ENCODE measurements at places on chromosomes 4 and X.
A peak's percentile ranks its signal among the peaks of the same experiment; 100 is the strongest.

DNA sequence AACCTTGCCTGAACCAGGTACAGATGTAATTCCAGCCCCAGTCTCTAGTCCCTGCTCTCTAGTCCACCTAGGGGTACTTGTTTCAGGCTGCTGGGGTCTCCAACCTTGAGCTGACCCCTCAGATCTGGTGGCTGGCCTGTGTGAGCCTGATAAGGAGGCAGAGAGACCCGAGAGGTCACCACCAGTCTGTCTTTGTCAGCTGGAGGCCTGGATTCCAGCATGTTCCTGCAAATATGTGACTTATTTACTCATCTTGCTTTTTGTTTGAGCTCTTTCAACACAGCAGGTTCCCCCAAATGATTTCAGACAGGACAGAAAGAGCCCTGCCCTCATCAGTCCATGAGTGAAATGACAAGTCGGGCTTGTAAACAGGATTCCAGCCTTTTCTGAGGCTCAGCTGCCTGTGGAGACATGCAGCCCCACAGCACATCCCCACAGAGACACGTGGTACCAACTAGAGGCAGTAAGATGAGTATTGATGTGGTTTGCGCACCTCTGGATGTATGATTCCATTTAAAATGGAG, 37.5 kb upstream of the STK26 start:
- DNase-seq: peak; percentile 41

- no peak for DNase-seq
Measured at GRCh38 chrX:38221391-38221929, 789 bp upstream of the SRPX start.

DNA sequence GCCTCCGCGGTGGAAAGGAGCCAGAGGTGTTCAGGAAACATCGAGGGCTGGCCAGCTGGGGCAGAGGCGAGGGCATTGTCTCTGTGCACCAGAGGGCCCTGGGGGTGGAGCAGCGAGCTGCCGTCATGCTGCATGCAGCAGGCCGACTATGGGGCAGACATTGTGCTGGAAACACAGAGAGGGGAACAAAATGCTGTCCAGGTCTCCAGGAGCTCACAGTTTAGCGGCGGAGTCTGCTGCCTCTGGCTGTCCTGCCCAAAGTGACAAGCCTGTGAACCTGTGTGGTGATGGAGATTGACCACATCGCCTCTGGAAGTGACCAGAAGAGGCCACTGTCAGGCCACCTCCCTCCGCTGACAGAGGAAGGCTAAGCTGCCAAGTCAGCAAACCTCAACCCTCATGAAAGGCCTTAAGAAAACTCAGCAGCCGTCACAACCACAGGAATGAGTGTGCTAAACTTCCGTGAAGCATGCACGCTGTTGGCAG, 20.1 kb upstream of the SASH3 start:
- DNase-seq: peak; percentile 37

DNA sequence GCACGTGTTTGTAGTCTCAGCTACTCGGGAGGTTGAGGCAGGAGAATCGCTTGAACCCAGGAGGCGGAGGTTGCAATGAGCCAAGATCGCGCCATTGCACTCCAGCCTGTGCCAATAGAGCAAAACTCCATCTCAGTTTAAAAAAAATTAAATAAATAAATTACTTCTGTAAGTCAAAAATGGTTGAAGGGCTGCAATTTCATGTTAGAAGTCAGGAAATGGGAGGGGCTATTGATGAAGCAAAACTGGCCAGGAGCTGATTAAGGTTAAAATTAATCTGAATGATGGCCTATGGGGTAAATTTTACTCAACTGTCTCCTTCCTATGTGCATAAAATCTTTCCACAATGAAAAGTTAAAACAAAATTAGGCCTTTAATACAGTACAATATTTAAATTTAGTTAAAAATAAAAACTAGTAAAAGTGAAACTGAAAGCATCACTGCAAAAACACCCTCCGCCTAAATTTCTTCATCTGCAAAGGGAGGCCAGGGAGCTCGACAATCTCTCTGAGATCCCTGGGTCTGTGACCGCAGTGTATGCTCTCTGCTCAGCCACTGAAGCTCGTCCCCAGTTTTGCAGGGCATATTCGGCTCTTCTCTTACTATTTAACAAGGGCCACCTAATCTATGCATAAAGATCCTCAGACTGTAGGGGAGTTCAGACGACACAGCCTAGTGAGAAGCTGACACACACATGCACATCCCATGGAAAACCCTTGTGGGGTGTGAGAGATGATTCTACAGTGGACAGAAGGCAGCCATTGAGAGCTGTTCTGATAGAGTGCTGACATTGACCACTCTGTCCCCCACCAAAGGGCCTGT, 57.2 kb downstream of the IRF2 start:
- DNase-seq: no peak

- DNase-seq: no peak
Measured at GRCh38 chr4:98170035-98170434, 26.8 kb upstream of the STPG2 start.

- no peak for DNase-seq
Measured at GRCh38 chr4:182807346-182807745, 109.8 kb downstream of the DCTD start.

DNA sequence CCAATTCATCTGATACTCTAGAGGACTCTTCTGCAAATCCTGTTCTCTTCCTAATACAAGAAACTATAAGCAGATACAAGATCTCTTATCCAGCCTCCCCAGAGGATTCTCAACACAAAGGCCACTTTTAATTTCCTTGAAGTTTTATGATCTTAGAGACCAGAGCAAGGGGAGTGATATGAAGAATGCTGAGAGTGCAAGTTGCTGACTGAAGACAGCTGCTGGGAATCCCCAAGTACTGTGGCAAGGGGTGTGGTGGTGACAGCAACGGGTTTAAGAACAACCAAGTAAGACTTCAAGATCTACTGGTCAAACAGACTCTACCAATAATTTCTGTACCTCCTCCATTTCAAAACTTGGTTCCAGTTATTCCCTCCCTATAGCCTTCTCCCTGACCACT, 7.0 kb downstream of the AMMECR1 start:
- DNase-seq: no peak

Measured in epithelial cell of prostate (primary cell).